ENCODE measurements at places on chromosomes 16 and 17. TPM values are rescaled to one million over a fixed set of nuclear protein-coding genes. Genes with fewer than 3 reads are reported as not detected.

INCA1 gene
- 2.8 TPM for total RNA-seq

OMG gene
- 1.0 TPM for total RNA-seq

FBXO39 gene
- total RNA-seq, result not detected

PMP22 gene
- total RNA-seq, result 186 TPM

CCL1 gene
- total RNA-seq, result not detected

AIPL1 gene
- total RNA-seq, result not detected

SULT1A2 gene
- total RNA-seq, result 2.3 TPM

CMC2 gene
- 134 TPM for total RNA-seq

SLC5A10 gene
- 0.11 TPM for total RNA-seq

MEOX1 gene
- 11.1 TPM for total RNA-seq

NECAB2 gene
- 0.77 TPM for total RNA-seq

KRTAP4-9 gene
- total RNA-seq, result not detected

DOC2B gene
- 3.3 TPM for total RNA-seq

CHST5 gene
- 0.20 TPM for total RNA-seq

FNDC8 gene
- not detected for total RNA-seq

TP53TG3B gene
- total RNA-seq, result not detected

ITGAL gene
- total RNA-seq, result 0.25 TPM

MGAT5B gene
- not detected for total RNA-seq

GAS2L2 gene
- not detected for total RNA-seq

CCDC78 gene
- total RNA-seq, result not detected

SPNS1 gene
- 13.4 TPM for total RNA-seq

TENT4B gene
- 7.6 TPM for total RNA-seq

Data from heart left ventricle (tissue), 16 donors.